Naive B cell (primary cell): ENCODE measurements at places on chromosomes 11 and 22.

DNA sequence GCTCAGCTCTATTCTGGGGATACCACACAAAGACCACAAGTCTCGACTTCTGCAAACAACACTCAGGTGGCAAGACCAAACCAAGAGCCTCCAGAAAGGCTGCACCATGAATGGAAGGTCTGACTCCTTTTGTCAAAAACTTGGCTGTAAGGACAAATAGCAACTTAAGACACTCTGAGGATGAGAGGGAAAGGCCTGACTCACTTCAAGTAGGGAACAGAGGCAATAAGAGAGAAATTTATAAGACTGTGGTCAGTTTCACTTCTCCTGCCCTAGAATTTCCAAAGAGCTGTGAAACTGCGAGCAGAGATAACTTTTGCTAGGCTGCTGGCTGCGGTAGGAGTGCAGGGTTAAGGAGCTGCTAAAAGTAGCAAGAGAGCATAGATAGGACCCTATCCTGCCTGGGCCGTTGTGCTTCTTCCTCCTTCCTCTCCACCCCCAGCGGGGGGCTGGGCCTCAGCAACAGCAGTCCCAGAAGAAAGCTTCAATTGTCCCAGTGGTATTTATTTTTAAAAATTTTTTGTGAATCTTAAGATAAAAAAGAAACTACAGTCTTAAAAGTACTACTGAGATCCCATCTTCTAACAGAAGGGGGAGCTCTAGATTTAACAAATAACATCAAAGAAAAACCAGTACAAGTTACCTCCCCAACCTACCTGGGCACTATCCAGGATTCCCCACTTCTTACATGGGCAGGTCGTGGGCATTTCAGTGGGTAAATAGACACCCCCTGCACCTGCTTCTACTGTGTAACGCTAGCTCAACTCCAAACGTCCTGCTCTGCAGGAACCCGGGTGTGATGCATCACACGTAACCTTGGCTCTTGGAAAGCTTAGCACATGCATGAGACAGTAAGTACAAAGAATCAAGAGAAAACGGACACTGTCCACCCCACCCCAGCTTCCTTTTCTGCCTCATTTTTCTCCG, 66.4 kb downstream of the SGSM3 start:
- H3K27me3 ChIP-seq, result no peaks in the 10 kb centered on the region
- H3K4me1 ChIP-seq, result peaks cover 100% of the 10 kb centered on the region
- peak overlapping the region; percentile 83 for H3K27ac ChIP-seq
- DNase-seq, result peak; percentile 71
- H3K4me3 ChIP-seq, result peak overlapping the region; percentile 88

DNA sequence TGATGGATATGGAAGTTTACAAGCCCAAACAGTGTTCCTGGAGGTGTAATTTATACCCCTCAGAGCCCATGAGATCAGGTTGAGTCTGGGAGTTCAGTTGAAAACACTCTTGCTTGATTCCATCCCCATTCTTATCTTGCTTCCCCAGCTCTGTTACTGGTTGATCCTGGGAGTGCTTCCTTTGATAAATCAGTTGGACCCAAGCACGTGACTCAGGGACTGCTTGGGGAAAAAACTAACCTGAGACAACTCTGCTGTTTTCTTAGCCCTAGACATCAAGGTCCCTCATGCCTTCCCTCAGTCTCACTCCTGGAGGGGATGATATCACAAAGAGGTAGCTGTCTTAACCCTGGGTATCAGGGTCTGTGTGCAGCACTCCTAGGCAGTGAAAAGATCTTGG, 35.0 kb upstream of the SLC1A2 start:
- no peak for DNase-seq
- no peaks in the 10 kb centered on the region for H3K36me3 ChIP-seq
- no peaks in the 10 kb centered on the region for H3K4me1 ChIP-seq
- peaks cover 5% of the 10 kb centered on the region for H3K27me3 ChIP-seq
- no peak overlapping the region for H3K4me3 ChIP-seq
- no peak overlapping the region for H3K27ac ChIP-seq

DNA sequence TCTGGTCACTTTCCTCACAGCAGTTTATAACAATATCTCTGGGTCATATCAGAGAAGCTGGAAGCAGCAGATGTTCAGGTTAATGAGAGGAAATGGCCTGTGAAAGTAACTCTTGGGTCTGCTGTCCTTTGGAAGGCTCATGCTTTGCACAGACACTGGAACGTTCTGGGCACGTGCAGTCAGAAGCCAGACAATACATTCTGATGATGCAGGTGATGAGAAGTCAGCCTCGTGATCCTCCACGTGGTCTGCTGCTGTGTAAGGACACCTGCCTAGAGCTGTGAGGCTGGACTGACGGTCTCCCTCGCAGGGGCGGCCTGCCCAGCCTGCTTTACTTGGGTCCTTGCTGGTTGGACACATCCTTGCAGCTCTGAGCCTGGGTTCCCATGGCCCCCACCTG, 18.8 kb upstream of the ADORA2A start:
- H3K4me3 ChIP-seq, result no peak overlapping the region
- H3K27ac ChIP-seq, result no peak overlapping the region
- H3K4me1 ChIP-seq, result peaks cover 6% of the 10 kb centered on the region
- no peak for DNase-seq
- H3K36me3 ChIP-seq, result no peaks in the 10 kb centered on the region

GRCh38 chr11:133930767-133931448, 25.9 kb downstream of the IGSF9B start:
- H3K36me3 ChIP-seq, result no peaks in the 10 kb centered on the region
- no peak for DNase-seq
- H3K4me1 ChIP-seq, result peaks cover 7% of the 10 kb centered on the region
- H3K27me3 ChIP-seq, result peaks cover 12% of the 10 kb centered on the region

GRCh38 chr11:101511065-101511464, 72.7 kb downstream of the TRPC6 start:
- no peak overlapping the region for H3K4me3 ChIP-seq
- no peak overlapping the region for H3K27ac ChIP-seq
- DNase-seq, result no peak
- H3K4me1 ChIP-seq, result no peaks in the 10 kb centered on the region
- H3K36me3 ChIP-seq, result no peaks in the 10 kb centered on the region

DNA sequence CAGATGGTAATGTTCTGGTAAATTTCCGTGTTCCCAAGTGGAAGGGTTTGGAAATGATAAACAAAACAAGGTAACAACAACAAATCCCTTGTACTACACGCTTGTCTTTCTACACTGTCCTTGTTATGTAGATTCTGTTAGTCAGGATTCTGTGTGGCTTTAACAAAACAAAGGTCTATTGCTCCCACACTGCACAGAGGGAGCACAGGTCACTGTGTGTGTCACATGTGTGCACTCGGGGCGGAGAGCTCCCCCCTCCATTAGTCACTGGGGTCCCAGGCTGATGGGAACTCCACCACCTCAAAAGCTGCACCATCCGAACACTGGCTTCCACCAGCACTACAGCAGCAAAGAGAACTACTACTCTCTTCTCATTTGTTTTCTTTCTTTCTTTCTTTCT, 227.9 kb downstream of the NTM start:
- no peaks in the 10 kb centered on the region for H3K27me3 ChIP-seq
- H3K4me3 ChIP-seq, result no peak overlapping the region
- no peak overlapping the region for H3K27ac ChIP-seq
- no peaks in the 10 kb centered on the region for H3K36me3 ChIP-seq
- DNase-seq, result no peak
- H3K4me1 ChIP-seq, result no peaks in the 10 kb centered on the region

DNA sequence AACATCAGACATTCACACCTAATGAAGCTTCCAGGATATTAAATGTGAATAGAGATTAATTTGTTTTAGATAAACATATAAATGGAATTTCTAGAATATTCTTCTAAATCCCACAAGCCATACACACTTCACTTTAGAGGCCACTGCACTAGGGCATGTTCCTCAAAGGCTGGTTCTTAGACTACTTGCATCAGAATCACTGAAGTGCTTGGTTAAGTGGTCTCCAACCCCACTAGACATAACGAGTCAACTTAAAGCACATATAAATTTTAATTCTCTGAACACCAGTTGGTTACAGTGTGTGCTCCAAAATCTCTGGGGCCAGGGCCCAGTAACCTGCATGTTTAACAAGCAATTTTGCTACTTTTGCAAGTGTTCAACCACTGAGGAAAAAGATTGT, 7.9 kb upstream of the ALKBH8 start:
- H3K36me3 ChIP-seq, result no peaks in the 10 kb centered on the region
- H3K4me3 ChIP-seq, result no peak overlapping the region
- no peaks in the 10 kb centered on the region for H3K27me3 ChIP-seq

DNA sequence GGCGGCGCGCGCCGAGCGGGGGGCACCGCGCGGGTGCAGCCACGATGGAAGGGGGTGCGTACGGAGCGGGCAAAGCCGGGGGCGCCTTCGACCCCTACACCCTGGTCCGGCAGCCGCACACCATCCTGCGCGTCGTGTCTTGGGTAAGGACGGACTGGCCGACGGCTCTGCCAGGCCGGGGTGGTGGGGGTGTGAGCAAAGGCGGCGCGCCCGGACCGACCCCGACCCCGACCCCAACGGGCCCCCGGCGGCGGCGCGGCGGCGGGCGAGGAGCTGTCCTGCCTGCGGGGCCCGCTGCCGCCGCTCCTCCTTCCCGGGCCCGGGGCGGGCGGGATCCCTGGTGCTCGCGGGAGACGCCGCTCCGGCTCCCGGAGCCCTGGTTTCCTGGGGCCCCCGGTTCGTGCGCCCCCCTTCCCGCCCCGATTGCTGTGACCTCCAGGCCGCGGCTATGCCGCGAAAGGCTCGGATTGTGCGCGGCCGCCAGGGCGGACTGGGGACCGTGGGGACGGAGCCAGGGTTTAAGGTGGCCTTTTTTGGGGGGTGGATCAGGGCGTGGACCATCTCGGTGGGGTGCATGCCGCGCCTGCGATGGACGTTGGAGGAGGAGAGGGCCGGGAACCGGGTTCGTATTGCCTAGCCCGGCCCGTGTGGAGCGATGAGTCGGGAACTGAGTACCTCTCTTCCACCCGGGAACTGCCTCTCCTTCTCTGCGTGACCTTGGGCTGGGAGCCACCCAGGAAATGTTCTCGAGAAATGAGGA, at the start of gene SYNGR1:
Gene SYNGR1, plus strand, starts transcription at position 25 of the 760 bp plus-strand sequence. Its CDS starts 20 bp downstream, at position 45.
- no peaks in the 10 kb centered on the region for H3K36me3 ChIP-seq
- DNase-seq, result no peak
- peaks cover 32% of the 10 kb centered on the region for H3K4me1 ChIP-seq
- H3K27ac ChIP-seq, result peak within 1 kb of the TSS; percentile 92
- H3K27me3 ChIP-seq, result no peaks in the 10 kb centered on the region

- DNase-seq, result no peak
- H3K27me3 ChIP-seq, result peaks cover 68% of the 10 kb centered on the region
- no peak overlapping the region for H3K4me3 ChIP-seq
- peaks cover 33% of the 10 kb centered on the region for H3K36me3 ChIP-seq
- H3K4me1 ChIP-seq, result peaks cover 19% of the 10 kb centered on the region
- no peak overlapping the region for H3K27ac ChIP-seq
Measured at GRCh38 chr11:31795706-31796498, 15.2 kb downstream of the PAX6 start.

DNA sequence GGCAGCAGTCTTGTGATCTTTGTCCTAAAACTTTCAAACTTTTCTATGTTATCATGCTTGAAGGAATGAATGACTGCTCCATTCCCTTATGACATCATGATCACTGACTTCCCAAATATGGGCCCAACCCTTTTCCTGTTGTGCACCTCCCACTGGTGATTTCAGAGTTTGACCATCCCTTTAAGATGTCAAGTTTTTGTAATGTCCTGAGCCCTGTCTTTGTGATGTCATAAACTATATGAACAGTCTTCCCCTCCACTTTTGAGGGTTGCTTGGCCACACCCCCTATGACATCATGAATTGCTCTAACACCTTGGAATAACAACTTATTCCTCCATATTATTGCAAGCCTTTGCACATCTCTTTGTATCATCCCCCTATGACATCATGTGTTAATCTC, 16.5 kb upstream of the NUCB2 start:
- H3K27ac ChIP-seq, result no peak overlapping the region
- no peaks in the 10 kb centered on the region for H3K4me1 ChIP-seq
- no peaks in the 10 kb centered on the region for H3K36me3 ChIP-seq

- H3K4me3 ChIP-seq, result no peak overlapping the region
- no peaks in the 10 kb centered on the region for H3K27me3 ChIP-seq
- no peaks in the 10 kb centered on the region for H3K36me3 ChIP-seq
- DNase-seq, result peak; percentile 41
Measured at GRCh38 chr11:110463153-110463552, 33.4 kb downstream of the FDX1 start.

- peaks cover 31% of the 10 kb centered on the region for H3K4me1 ChIP-seq
- H3K36me3 ChIP-seq, result peaks cover 14% of the 10 kb centered on the region
- no peak overlapping the region for H3K4me3 ChIP-seq
- H3K27me3 ChIP-seq, result no peaks in the 10 kb centered on the region
- no peak for DNase-seq
Measured at GRCh38 chr22:17100621-17101020, 15.8 kb downstream of the IL17RA start.

DNA sequence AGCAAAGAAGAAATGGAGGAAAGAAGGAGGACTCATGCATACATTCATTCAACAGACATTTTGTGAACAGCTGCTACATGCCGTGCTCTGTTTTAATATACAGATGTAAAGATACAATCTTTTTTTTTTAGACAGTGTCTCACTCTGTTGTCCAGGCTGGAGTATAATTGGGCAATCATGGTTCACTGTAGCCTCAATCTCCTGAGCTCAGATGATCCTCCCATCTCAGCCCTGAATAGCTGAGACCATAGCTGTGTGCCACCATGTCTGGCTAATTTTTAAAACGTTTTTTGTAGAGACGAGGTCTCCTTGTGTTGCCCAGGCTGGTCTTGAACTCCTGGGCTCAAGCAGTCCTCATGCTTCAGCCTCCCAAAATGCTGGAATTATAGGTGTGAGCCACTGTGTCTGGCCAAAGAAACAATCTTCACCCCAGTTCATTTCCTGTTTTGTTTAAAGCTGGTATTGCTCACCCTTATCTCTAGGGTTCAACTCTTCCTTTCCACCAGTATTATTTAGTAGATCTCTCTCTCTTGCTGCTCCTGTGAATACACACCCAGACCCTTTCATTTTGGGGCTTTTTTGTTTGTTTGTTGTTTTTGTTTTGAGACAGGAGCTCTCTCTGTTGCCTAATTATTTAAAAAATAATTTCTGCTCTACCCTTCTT, 69.8 kb downstream of the RNF169 start:
- H3K27me3 ChIP-seq, result no peaks in the 10 kb centered on the region
- DNase-seq, result no peak
- H3K27ac ChIP-seq, result peak overlapping the region; percentile 22
- peaks cover 19% of the 10 kb centered on the region for H3K4me1 ChIP-seq
- no peak overlapping the region for H3K4me3 ChIP-seq

DNA sequence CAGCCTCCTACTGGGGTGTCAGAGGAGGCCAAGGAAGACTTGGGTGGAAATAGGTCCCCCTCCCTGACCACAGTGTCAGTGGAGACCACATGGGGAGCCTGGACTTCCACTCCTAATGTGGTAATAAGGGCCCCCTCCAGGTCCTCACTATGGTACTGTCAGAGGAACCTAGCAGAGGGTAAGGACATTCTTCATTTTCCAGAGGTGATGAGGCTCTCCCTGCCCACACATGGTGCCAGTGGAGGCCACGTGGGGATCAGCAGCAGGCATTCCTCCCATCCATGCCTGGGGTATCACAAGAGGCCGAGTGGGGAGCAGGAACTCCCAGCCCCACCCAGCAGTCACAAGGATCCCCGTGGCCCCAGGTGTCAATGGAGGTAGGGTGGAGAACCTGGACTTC, 6.5 kb upstream of the CLDN5 start:
- peaks cover 6% of the 10 kb centered on the region for H3K27me3 ChIP-seq
- H3K4me1 ChIP-seq, result no peaks in the 10 kb centered on the region
- no peaks in the 10 kb centered on the region for H3K36me3 ChIP-seq
- H3K4me3 ChIP-seq, result no peak overlapping the region
- H3K27ac ChIP-seq, result no peak overlapping the region

- no peaks in the 10 kb centered on the region for H3K36me3 ChIP-seq
- H3K4me1 ChIP-seq, result peaks cover 19% of the 10 kb centered on the region
- no peak for DNase-seq
- H3K27ac ChIP-seq, result no peak overlapping the region
Measured at GRCh38 chr11:60282286-60282685, 1.8 kb downstream of the MS4A4A start.
